ENCODE measurements at places on chromosomes 12 and 14.

- no peak for DNase-seq
Measured at GRCh38 chr12:125989696-125990095, 924.5 kb downstream of the AACS start.

- no peak for DNase-seq
Measured at GRCh38 chr14:87468531-87468930, 524.5 kb downstream of the GALC start.

DNA sequence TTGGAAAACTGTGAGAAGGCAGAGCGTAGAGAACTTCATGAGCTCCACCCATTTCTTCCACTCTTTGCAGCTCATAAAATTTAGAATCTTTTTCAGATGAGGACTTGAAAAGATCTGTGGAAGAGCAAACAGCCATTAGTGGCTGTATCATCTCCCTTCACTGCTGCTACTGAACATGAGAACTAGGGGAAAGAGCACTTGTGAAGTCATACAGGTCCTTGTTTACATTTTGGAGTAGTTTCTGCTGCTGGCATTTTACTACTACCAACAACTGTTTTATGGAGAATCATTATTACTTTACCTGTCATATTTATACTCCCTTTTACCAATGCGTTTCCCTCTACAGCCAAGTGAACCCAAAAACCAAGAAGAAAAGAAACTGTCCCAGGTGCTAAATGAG is 41.0 kb downstream of the RPGRIP1 start:
- DNase-seq = no peak

DNA sequence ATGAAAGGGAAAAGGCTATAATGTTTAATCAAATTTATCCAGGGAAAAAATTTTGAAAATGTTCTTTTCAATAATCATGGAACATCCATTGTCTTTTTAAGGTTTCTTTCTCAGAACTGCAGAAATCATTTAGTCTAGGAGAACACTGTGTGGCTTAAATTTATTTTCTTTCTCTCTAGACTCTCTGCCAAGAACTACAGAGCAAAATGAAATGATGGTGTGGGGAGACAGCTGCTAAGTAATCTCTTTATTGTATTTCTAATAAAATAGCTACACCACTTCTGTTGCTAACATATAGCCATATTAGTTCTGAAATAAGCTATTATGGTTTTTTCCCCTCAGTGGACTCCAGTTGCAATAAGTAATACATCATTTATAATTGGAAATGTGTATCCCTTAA is 120.9 kb downstream of the EFCAB11 start:
- no peak for DNase-seq
